Stimulated activated CD4-positive, alpha-beta T cell treated with anti-CD3 and anti-CD28 coated beads, Interleukin-15, amount 100 ng/mL, for 1 hour (primary cell): ENCODE measurements at places on chromosomes 12 and 14.

GRCh38 chr12:54407183-54407905 is 11.7 kb downstream of the ITGA5 start:
- DNase-seq = no peak

DNA sequence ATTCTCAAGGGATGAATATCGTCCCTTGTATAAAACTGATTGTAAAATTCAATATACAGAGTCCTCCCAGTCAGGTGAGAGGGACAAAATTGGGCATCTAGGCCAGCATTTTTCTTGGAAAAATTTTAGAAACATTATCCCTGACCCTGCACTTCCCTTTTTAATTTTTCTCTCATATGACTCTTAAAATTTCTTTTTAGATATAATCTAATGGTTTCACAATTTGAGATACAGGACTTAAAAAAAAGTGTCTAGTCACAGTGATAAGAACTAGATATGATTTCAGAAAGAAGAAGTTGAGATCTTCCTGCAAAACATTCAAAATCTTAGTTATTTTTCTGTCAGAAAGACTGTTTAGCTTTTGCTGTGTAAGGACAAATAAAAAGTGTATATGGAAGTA is 270.8 kb upstream of the PPFIA2 start:
- DNase-seq = no peak

DNA sequence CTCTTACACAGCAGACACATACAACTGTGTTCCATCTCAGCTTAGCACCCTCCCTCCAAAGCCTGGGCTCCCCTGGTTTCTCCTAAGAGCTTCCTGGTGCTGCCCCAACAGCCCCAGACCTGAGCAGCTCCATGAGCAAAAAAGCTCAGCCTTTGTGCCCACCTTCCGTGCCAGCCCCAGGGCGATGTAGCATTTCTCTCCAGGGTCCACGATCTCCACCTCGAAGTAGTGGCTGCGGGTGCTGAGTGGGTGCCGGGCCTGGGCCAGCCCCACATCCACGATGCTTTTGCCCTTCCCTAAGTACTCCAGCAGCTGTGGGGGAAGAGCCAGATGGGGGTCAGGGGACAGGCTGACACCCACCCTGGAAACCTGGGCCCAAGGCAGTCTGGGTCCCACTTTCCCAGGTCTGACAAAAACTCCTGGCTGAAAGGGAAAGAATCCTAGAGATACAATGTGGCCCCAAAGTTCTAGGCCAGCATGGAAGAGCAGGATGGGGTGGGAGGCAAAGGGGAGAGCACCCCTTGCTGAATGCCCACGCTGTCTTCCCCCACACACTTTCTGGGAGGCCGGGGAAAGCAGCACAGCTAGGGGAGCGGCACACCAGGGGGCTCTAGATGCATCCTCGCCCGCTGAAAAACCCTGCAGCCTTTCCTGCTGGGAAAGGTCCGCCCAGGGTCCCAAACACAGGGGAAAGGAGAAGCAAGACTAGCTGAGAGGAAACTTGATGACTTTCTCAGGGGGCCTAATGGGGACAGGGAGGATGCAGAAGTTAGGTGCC is 11.0 kb downstream of the SPRYD3 start:
- no peak for DNase-seq

DNA sequence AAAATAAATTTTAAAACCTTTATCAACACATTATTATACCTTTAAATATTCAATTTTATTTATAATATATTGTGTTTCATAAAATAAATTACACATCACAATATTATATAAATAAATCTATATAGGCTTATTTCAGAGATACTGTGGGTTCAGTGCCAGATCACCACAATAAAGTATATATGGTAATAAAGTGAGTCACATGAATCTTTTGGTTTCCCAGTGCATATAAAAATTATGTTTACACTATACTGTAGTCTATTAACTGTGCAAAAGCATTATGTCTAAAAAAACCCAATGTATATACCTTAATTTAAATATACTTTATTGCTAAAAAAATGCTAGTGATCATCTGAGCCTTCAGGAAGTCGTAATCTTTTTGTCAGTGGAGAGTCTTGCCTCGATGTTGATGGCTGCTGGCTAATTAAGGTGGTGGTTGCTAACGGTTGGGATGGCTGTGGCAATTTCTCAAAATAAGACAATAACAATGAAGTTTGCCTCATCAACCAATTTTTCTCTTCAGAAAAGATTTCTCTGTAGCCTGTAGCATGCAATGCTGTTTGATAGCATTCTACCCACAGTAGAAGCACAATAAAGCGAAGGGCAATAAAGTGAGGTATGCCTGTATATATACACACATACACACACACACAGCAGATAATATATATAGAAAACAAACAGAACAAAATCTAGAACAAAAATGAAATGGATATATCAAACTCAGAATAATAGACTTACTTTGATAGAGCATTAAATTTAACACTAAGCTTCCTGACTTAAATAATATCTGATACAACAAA is 32.4 kb downstream of the CCDC59 start:
- DNase-seq = no peak

DNA sequence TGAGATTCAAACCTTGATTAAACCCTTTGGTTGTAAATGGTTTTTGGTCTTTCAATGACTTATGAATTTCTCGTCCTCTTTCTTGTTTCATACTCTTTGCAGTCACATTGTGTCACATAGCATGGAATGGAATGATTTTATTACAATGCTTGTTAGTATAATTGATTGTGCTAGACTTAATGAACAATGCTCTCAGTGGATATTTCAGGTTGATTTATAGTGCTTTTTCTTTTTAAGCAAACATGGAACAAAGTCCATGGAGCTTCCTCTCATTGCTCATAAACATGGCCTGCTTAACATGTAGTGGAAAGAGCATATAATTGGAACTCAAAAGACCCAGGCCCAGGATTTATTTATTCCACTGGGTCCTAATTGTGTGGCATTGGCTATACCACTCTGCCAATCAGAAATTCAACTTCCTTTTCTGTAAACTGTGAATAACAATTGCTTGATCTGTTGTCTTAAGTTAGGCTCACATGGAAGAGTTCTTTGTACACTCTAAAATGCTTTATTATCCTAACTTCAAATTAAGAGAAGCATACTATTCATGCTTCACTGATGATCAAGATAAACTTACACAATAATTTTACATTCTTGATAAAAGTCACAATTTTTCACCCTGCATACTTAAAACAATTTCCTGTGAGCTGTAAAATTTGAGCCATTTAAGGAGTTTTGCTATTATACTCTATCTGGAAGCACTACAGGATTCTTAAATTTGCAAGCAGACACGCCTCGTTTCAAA is 370.5 kb upstream of the PDE3A start:
- no peak for DNase-seq

GRCh38 chr12:75848431-75848925 is 183.1 kb downstream of the PHLDA1 start:
- no peak for DNase-seq

DNA sequence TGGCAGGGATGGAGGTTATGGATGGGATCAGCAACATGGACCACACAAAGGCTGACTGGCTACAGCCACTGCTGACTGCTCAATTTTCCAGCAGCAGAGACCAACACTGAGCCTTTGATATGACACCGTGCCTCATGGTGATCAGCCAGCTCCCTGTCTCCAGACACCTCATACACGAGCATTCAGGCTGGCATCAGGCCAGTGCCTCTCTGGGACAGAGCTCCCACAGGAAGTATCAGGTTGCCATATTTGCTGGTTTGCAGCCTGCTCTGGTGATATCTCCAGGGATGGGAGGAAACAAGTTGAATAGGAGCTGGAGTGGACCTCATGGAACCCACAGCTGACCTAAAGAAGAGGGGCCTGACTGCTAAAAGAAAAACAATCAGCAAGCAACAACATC is 471.2 kb upstream of the ATXN7L3B start:
- DNase-seq = no peak

DNA sequence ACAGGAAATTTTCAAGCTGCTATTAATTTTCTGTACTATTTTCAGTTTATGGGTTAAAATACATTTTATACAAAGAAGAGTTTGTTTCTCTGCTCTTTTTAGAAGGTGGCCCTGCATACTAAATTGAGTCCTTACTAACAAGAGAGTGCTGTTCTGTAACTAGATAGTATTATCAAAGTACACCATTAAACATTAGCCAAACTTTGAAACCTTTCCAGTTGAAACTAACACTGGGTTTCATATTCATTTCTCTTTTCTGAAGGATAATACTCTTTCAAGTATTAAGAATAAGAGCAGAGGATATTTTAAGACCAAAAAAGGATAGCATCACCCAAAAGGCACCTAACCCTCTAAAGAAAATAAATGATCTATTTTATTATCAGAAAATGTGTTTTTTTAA is 47.2 kb downstream of the PEBP1 start:
- DNase-seq = no peak

- no peak for DNase-seq
Observed at GRCh38 chr12:113875691-113876090, 90.4 kb downstream of the RBM19 start.

GRCh38 chr12:132179431-132180362 is 35.4 kb downstream of the NOC4L start:
- no peak for DNase-seq

GRCh38 chr14:83913476-83913875 is 1616.5 kb upstream of the FLRT2 start:
- no peak for DNase-seq

- no peak for DNase-seq
Observed at GRCh38 chr14:74221741-74222140, 17.5 kb upstream of the VSX2 start.

DNA sequence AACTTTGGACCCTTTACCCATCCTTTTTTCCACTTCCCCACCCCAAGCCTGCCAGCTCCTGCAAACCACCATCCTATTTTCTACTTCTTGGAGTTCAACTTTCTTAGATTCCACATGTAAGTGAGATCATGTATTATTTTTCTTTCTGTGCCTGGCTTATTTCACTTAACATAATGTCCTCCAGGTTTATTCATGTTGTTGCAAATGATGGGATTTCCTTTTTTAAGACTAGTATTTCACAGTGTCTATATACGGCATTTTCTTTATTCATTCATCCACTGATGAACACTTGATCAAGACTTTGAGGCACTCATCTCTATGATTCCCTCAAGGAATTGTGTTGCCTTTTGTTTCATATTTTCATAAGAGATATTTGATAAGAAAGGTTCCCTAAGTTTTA is 5.6 kb upstream of the PRPF39 start:
- DNase-seq = no peak

GRCh38 chr12:71236133-71236660 is 78.4 kb upstream of the TSPAN8 start:
- no peak for DNase-seq

- no peak for DNase-seq
Observed at GRCh38 chr14:47590767-47591495, 84.5 kb downstream of the MDGA2 start.

DNA sequence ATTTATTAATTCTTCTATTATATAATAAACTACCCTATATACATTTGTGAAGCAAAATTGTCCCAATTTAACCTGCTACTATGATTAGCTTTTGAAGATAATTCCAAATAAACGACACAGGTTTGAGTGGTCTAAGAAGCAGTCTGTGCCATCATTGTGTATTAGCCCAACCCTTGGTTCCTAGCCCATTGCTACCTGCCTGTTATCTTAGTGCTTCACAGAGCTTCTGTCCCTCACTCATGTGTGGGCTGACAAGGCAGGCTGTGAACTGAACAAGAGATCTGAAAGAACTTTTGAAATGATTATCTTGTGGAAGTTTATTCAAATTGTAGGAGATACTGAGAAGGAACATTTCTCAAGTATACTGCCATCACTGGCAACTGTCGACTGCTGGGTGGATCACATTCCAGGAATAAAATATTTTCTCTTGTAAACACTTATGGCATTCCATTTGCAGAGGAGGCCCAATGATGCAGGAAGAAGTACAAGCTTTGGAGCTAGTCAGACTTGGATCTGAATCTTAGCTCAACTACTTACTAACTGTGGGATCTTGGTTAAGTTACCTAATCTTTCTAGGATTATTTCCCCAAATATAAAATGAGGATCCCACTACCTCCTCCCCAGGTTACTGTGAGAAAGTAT is 7.8 kb upstream of the MTERF2 start:
- DNase-seq = no peak

- DNase-seq = no peak
Observed at GRCh38 chr14:82759656-82760055, 1226.0 kb upstream of the SEL1L start.

DNA sequence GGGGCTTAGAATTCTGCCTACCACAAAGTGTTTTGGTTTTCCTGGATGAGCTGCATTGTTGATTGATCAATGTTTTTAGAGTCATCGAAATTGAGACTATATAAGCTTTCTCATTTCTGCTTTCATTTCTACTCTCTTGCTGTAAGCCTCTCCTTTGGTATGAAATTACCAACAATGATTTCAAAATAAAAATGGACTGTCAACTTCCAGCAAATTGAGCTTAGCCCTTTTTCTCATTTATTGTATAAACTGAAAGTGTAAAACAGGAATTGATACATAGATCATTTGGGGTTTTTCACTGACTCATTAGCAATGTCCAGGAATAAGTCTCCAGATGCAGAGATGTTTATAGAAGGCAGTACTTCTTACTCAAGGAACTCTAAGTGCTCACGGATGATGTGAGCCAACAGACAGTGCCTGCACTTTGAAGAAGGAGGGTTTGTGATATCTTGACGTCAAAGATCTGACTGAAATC is 20.0 kb upstream of the PCNX1 start:
- DNase-seq = no peak

GRCh38 chr12:24075650-24076049 is 126.2 kb upstream of the SOX5 start:
- DNase-seq = no peak

GRCh38 chr12:108414021-108414420 is 74.9 kb upstream of the CMKLR1 start:
- DNase-seq = no peak

DNA sequence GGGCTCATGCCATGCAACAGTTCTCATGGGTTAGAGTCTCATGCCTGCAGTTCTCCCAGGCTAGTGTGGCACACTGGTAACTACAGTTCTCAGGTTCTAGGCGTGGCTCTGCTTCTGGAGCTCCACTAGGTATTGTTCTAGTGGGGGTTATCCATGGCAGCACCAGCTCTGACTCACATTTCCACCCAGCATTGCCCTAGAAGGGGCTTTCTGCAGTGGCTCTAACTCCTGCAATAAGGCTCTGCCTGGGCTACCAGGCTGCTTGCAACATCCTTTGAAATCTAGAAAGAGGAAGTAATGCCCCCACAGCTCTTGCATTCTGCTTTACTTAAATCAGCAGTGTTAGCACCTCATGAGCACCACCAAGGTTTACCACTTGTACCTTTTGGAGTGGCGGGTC is 220.3 kb upstream of the ARID2 start:
- DNase-seq = no peak

DNA sequence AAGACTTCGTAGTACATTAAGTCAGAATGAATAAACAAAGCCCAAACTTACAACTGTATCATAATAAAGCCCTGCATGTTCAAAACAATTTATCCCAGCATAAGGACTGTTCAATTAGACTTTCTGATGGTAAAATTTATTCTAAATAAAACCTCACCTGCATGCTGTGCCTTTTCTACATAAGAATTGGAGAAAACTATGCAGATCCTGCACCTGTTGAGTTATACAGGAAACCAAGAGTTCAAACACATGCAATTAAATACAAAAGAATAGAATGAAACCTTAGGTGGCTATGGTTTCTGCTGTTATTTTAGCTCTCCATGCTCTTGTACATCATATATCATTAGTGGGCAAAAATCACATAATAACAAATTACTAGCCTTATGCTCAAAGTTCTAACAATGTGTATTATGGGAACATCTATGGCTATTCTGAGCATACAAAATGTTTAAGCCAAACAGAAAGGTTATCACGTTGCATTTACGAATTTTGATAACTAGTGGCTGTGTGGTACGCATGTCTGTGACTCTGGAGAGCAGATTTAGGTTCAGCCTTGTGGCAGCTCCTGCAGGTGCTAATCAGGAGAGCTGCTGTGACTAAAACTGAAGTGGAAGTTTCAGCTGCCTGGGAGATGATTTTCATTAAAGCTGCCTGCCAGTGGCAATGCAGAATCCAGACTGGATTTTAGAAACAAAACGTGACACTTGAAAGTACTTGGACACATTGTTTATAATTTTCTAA is 36.1 kb upstream of the LRFN5 start:
- DNase-seq = no peak
